Activated T-helper 1 cell treated with Interleukin-2 at 50 U/mL for 16 hours (primary cell): ENCODE measurements at places on chromosomes 1 and 21.
A peak's percentile ranks its signal among the peaks of the same experiment; 100 is the strongest.

DNA sequence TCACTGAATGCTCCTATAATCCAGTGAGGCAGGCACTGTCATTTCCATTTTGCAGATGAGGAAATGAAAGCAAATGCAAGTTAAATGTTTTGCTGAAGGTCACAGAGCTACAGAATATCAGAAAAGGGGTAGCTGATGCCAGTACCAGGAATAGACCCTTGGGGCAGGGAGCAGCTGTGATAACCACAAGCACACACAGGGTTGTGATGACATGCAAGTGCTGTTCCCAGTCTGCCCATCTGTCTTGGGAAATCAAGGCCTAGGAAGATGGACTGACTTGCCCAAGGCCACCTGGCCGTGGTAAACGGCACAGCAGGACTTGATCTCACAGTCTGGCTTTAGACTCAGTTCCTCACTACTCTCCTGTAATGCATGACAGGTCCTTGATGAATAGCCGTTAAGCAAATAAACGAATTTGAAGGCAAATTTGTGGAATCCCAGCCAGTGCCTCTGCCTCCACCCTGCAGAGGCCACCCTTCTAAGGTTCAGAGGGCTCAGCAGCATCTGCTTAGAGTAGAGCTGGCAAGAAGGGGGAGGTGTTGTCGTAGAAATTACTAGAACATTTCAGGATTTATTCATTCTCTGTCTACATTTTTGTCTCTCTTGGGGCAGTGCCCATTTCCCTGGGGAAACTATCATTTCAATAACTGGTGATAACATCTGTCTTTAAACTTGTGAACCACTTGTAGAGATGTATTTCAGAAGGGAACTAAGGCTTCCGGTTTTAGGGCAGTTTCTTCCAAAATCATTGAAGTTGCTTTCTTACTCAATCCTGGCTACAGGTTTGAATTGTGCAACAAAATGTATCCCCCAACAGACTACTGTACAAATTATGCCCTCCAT is 53.2 kb upstream of the MRPS6 start:
- no peak for DNase-seq

- DNase-seq = no peak
Measured at GRCh38 chr1:17148950-17149608, 29.8 kb upstream of the PADI2 start.

- no peak for DNase-seq
Measured at GRCh38 chr1:93829061-93829460, 49.9 kb downstream of the DNTTIP2 start.

GRCh38 chr1:111856411-111857185 is 100.9 kb downstream of the DDX20 start:
- DNase-seq = no peak

DNA sequence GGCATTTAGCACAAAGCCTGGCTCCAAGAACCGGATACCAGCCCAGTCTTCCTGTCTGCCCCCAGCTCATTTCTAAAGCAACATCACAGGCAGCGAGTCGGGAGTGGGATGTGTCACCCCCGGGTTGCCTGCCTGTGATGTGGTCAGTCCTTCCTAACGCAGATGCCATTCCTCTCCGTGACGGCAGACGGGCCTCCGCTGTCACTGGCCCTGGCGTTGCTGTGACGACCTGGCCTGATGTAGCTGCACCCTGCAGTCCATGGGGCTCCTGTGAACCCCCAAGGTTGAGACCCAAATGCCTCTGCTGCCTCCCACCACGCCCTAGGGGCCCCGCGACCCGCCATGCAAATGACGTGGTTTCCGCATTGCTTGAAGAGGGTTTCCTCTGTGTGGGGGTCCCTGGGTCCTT is 12.3 kb downstream of the TNFRSF1B start:
- peak; percentile 77 for DNase-seq
